ENCODE measurements at places on chromosomes 4 and X.
A peak's percentile ranks its signal among the peaks of the same experiment; 100 is the strongest.

DNA sequence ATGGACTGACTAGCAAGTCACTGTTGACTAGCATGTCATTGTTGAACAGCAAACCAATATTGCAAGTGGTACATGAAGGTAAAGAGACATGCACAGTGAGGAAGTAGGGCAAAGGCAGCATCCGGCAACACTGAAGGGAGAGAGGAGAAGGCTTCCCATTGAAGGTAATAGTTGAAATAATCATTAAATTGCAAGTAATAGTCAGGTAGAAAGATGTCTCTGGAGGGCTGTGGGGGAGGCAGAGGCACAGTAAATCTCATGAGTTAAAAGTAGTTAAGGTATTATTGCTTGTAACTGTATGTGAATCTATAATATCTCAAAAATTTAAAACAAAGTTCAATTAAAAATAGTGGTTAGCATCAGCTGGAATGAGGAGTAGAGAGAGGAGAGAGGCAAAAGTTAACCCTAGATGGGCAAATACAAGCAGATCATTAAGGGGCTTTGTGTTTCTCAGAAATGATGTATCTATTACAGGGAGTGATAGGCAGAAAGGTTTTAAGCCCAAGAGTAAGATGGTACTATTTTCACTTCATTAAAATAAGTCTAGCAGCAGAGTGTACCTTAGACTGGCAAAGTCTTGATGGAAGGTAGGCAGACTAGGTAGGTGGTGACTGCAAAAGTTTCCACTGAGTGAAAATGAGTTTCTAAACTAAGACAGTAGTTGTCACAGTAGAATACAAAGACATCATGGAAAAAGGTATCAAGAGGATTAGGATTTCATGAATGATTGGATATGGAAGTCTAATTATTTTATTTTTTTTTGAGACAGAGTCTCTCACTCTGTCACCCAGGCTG, 776.6 kb downstream of the RAB28 start:
- DNase-seq = no peak

DNA sequence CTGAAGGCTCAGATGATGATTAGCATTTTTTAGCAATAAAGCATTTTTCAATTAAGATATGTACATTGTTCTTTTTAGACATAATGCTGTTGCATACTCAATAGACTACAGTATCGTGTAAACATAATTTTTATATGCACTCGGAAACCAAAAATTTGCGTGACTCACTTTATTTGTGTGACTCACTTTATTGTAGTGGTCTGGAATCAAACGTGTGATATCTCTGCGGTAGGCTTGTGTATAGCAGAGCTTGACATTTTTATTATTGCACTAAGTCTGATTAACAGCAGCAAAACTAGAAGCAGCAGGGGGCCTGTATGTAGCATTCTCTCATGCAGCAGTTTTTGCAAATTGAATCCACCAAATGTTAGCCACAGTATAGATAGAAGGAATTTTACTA, 119.1 kb upstream of the PRDX4 start:
- DNase-seq = no peak

- DNase-seq = no peak
Observed at GRCh38 chr4:110106931-110107296, 91.5 kb downstream of the ELOVL6 start.

DNA sequence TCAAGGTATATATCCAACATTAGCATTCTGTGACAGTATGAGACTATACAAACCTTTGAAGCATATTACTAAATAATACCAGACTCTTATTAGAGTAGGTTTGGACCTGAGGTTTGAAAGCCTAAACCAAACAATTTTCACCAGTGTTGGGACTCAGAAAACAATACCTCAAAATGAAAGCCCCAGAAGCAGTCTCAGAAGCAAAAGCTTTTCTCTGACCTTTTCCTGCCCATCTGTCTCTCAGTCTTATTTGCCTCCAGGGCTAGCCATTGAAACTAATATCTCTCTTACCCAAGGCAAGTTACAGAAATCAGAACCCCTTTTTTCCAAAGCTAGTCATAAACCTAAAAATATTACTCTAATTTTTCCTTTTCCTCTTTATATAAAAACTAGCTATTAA, 163.3 kb downstream of the PTCHD1 start:
- no peak for DNase-seq

GRCh38 chr4:68995292-68995691, 43.7 kb upstream of the UGT2A3 start:
- no peak for DNase-seq

- DNase-seq = peak; percentile 71
Observed at GRCh38 chrX:13688958-13689740, at the start of gene RAB9A. Gene RAB9A, plus strand, starts transcription at chrX:13689128. Its CDS starts 19,619 bp downstream, at chrX:13708747.

- DNase-seq = no peak
Observed at GRCh38 chr4:78671903-78672815, 104.0 kb upstream of the BMP2K start.

- DNase-seq = no peak
Observed at GRCh38 chrX:41502004-41502403, 54.9 kb downstream of the NYX start.

- no peak for DNase-seq
Observed at GRCh38 chr4:25441519-25442117, 64.6 kb downstream of the ANAPC4 start.

GRCh38 chr4:147590249-147590920, 26.8 kb upstream of the TMEM184C start:
- peak; percentile 14 for DNase-seq

GRCh38 chr4:89307446-89308160, at the start of gene GPRIN3:
Gene GPRIN3, minus strand, starts transcription at chr4:89307800. Its CDS starts 57,690 bp downstream, at chr4:89250110.
- DNase-seq = peak; percentile 40

- DNase-seq = no peak
Observed at GRCh38 chr4:98204236-98204553, 57.0 kb upstream of the RAP1GDS1 start.

DNA sequence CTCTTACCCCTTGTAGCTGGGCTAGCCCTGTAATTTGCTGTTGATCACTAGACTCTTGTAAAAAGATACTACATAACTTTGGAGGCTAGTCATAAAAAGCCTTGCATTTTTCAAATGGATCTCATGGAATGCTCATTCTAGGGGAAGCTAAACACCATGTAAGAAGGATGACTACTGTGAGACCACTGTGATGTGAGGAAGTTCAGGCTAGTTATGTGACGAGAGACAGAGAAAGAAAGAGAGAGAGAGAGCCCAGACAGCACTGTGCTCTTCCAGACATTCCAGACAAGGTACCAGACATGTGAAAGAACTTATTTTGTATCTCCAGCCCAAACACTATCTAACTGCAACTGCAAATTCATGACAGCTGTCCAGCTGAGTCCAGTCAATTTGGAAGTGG, 404.6 kb upstream of the PITX2 start:
- no peak for DNase-seq

DNA sequence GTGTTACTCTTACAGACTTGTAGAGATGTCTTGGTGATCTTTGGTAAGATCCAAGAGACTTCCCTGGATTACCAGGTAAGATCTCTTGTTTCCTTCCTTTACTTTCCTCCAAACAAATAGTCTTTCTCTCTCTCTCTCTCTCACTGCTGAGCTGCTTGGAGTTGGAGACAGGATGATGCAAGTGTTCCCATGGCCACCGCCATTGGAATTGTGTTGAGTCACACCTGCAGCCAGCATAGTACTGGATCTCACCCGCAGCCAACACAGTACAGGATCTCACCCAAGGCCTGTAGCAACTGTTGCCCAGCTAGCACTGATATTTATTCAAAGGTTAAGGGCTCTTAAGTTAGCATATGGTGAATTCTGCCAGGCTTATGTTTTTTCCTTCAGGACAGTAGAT, 1080.9 kb downstream of the FAT4 start:
- DNase-seq = no peak

DNA sequence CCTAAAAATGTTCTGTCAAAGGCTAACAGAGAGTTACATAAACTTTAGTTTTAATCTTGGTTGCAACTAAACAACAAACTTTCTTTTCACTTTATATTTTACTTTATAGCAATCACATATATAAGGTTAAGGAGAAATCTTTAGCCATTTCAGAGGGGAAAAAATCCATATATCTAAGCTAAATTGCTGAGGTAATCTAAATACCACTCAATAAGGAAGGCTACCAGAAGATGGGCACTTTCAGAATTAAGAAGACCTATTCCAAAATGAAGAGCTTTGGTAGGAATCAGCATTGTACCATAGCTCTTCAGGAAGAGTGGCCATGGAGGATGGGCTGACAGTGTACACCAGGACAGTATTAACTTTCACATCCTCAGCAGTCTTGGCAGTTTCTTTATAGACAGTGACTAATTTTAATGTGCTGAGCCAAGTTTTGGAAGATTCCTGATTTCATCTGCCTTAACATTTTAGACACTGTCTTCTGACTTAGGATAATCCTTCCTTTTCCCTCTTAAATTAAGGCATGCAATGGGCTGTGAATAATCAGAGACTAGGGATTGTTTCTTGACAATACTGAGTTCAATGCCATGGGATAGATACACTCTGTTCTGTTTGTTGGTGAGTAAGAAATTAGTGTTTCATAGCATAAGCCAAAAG, 7.1 kb downstream of the FAT4 start:
- no peak for DNase-seq

DNA sequence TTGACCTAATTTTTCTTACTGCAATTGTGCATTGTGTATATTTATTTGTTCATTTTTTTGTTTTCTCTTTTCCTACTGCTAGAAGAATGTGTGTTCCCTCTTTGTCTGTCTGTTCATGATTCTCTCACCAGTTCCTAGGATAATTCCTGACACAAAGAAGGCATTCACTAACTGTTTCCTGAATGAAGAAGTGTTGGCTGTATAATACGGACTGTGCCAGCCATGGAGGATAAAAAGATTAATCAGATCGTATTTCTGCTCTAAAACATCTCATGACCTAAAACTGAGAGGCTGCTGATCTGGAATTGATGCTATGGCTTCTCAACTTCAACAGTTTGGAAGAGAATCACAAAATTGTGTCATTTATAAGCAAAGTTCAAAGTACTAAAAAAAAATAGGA, 563.1 kb upstream of the FRG1 start:
- no peak for DNase-seq

Data from activated CD4-positive, alpha-beta T cell treated with anti-CD3 and anti-CD28 coated beads for 24 hours (primary cell).